ENCODE measurements at places on chromosomes 1 and 21.

- H3K4me1 ChIP-seq: peaks cover 37% of the 10 kb centered on the region
- no peaks in the 10 kb centered on the region for H3K36me3 ChIP-seq
- H3K27me3 ChIP-seq: no peaks in the 10 kb centered on the region
Observed at GRCh38 chr1:52142220-52143183, 613 bp downstream of the ZFYVE9 start.

DNA sequence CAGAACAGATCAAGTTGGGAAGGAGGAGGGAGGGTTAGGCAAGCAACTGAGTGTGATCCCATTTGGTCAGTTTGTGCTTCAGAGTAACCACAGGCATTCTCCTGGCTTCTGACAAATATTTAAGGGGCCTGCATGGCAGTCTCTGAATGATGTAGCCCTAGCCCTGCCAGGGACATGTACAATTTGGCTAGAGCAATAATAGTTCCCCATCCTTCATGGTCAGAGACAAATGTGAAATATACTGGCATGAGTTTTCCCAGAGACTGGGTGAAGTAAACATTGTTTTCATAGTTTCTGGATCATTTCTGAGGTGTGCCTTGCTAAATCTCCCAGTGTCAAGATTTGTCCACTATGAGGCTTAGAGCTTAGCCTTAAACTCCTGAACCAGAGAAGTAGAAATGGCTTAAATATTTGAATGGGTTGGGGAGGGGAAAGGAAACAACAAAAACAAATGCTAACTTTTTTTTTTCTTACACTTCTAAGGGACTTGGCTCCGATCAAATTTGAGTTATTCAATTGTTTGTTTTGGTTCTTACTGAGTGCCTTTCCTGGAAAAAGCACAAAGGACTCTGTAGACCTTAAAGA is 42.0 kb upstream of the UBE2U start:
- no peaks in the 10 kb centered on the region for H3K4me1 ChIP-seq
- DNase-seq: no peak

DNA sequence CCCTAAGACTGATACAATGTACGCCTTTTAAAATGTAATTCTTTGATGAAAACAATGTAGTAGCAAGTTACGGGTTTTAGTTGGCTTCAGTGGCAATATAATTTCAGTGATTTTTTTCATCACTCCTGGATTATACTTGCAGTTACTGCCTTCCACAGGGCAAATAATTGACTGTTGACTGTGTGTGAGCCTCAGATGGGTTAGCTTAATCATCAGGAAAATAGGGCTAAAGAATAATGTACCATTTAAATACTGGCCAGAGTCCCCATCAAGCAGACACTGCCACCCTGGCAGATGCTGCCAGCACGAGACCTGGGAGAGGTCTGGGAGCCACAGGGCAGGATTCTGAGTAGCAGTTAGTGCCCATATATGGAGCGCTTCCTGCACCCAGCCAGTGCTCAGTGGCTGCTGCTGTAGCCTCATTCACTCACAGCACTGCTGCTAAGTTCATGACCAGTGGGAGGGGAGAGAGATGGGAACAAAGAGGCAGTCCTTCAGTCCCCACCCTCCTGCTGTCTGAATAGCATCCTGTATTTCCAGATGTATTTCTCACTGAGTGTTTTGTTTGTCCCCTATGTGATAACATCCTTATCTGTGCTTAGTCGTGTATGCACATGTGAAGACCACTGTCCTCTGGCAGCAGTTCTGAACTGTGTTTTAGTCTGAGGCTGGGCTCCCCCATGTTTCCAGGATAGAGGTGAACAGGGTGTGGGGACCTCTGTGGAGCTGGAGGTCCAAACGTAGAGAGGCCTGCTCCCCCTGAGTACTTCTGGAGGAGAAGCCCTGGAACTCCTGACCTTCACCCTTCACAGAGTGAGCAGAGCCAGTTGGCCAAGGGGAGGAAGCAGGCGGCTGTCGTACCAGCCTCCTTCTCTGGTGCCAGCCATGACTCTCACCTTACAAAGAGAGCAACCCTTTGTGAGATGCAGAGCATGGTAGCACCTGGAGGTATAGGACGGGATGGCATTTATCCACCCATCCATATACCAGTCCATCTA is 80.4 kb downstream of the ADARB1 start:
- H3K27ac ChIP-seq: peak overlapping the region; percentile 45
- no peak for DNase-seq
- peaks cover 4% of the 10 kb centered on the region for H3K36me3 ChIP-seq

- no peak overlapping the region for H3K4me3 ChIP-seq
- no peak for DNase-seq
- H3K4me1 ChIP-seq: no peaks in the 10 kb centered on the region
- H3K36me3 ChIP-seq: no peaks in the 10 kb centered on the region
- H3K27ac ChIP-seq: no peak overlapping the region
Observed at GRCh38 chr21:27741736-27742135, 774.8 kb upstream of the ADAMTS5 start.

DNA sequence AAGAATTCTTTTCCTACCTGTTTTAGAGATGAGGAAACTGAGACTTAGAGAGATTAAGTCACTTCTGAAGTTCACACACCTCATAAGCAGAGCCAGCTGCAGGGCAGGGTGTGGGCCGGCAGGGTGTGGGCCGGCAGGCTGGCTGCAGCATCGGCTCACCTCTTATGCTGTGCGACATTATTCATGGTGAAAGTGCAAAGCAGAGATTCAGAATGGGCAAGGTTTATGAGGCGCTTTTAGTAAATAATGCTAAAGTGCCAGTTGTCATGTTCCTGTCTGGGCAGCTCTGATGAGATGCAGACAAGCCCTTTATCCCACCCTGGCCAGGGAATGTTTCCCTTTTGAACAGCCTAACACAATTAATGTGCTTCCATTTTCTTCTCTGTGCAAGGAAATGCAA is 14.6 kb downstream of the MAB21L3 start:
- no peak overlapping the region for H3K4me3 ChIP-seq
- peaks cover 5% of the 10 kb centered on the region for H3K4me1 ChIP-seq
- no peaks in the 10 kb centered on the region for H3K36me3 ChIP-seq
- no peak overlapping the region for H3K27ac ChIP-seq
- H3K27me3 ChIP-seq: peaks cover 43% of the 10 kb centered on the region
- DNase-seq: no peak
